ENCODE measurements at places on chromosomes 5 and 9.

- no peak for DNase-seq
Measured at GRCh38 chr5:59187857-59188256, 605.0 kb downstream of the RAB3C start.

DNA sequence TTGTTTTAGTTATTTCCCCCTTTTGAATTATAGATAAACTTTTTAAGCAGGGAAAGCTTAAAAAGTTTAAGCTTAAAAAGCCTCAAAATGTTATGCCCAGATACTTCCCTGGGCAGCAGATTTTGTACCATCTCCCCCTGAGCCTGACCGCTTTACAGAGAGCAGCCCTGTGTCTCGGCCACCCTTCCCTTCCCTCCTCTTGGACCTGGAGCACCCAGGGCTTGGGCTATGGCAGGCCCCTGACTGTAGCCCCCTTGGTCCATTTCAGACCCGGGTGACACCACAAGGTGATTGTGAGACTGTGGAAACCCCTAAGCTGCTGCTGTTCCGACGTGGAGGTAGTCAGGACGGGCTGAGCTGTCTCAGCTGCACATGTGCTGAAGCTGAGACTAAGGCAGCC is 97.7 kb downstream of the RALGPS1 start:
- DNase-seq, result no peak

DNA sequence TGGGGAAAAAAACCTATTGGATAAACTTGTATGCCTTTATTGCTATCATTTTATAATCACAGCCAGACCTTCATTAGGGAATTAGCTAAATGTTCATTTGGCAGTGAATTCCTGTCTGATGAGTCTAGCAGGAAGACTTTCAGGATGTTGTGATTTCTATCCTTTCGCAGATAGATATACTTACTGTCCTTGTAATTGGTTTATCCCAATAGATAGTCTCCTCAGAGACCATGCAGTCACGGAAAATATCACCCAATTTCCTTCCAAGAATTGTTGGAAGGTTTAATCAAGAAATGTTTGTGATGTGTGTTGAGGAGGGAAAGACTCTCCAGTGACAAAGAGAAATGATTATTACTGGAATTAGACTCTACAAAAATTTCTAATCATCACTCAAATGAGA is 1937.9 kb upstream of the WWC1 start:
- DNase-seq, result no peak

- no peak for DNase-seq
Measured at GRCh38 chr5:139806726-139807646, 11.4 kb downstream of the PSD2 start.

DNA sequence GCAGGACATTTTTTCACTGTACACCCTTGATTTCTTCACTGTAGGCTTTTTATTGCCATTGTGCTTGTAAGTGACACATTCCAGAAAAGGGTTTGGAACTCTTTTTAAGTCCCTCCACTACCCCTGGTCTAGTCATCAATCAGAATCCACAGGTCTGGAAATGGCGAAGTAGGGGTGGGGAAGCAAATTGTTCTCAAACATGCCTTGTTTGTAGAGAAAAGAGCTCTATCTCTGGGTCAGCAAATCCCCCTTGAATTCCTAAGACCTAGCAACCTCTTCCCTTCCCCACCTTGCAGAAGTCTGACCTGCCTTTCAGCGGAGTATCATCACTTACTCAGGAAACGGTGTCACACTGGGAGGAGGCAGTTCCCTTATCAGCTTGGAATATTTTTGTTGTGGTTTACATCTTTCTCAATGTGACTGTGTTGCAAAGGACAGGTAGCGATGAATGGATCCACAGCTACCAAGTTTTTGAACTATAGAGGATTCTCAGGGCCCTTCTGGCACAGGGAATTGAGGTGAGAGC is 3.2 kb downstream of the SH3RF2 start:
- DNase-seq, result no peak

DNA sequence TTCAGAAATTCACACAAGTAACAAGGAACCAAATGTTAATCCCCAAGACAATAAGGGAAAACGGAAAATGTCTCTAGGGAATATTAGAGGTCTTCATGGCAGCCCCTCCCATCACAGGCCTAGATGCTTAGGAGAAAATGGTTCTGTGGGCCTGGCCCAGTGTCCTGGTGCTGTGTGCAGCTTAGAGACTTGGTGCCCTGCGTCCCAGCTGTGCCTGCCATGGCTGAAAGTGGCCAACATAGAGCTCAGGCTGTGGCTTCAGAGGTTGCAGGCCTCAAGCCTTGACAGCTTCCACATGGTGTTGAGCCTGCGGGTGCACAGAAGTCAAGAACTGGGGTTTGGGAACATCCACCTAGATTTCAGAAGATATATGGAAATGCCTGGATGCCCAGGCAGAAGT is 942.3 kb downstream of the PTPRD start:
- no peak for DNase-seq

- no peak for DNase-seq
Measured at GRCh38 chr5:92884469-92884868, 696.5 kb downstream of the NR2F1-AS1 start.

DNA sequence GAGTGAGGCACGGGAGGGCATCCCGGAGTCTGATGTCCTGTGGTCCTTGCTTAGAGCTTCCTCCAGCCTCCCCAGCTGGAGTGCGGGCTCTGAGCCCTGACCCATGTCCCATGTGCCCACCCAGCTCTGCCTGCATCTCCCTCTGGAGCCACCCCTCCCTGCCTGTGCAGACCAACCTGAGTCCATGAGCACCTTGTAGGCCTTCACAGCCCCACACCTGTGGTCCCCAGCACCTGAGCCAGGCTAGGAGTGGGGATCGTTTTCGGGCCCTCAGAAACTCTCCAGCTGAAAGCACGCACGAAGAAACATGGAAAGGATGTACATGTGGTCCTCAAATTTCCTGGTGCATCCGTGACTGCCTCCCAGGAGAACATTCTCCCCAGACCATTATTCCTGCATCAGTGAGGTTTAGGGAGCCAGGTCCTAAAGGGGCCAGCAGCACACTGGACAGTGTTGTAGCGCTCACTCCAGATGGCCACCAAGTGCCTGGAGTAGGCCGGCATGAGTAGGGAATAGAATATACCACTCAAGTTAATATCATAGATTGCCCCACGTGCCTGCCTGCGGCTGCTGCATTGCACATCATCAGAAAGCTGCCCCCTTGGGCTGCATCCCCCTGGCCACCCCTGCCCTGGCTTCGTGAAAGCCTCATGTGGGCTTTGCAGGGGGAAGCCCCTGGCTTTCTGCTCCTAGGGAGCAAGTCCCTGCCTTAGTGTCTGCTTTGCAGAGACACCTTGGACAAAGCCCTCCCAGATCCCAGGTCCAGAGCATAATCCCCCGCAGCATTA is 80.6 kb downstream of the WNK2 start:
- no peak for DNase-seq
